ENCODE measurements at places on chromosomes 6 and 20.

GRCh38 chr6:69987550-69987949 lies 121.2 kb downstream of the COL19A1 start:
- DNase-seq = no peak

- no peak for DNase-seq
Measured at GRCh38 chr20:57394121-57395082, 3.2 kb downstream of the RBM38 start.

- DNase-seq = no peak
Measured at GRCh38 chr6:15344831-15345230, 99.0 kb downstream of the JARID2 start.

GRCh38 chr6:24827162-24827561 lies 28.4 kb upstream of the ARMH2 start:
- DNase-seq = no peak

DNA sequence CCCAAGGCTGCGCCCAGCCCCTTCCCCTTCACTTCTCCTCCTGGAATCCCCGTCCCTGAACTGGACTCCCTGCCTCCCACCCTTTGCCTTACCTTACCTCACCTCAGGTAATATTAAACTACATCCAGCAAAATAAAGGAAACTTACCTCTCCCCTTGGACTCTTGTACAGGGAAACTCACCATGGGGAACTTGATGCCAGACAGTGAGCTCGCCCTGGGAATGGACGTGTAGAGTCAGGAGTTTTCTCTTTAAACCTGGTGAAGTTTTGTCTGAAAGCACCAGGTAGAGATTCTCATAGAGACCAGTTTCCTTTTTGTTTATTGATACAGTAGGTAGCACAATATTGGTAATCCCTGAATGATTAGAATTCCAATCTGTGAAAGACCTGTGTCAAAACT lies 544 bp upstream of the HLA-C start:
- no peak for DNase-seq

DNA sequence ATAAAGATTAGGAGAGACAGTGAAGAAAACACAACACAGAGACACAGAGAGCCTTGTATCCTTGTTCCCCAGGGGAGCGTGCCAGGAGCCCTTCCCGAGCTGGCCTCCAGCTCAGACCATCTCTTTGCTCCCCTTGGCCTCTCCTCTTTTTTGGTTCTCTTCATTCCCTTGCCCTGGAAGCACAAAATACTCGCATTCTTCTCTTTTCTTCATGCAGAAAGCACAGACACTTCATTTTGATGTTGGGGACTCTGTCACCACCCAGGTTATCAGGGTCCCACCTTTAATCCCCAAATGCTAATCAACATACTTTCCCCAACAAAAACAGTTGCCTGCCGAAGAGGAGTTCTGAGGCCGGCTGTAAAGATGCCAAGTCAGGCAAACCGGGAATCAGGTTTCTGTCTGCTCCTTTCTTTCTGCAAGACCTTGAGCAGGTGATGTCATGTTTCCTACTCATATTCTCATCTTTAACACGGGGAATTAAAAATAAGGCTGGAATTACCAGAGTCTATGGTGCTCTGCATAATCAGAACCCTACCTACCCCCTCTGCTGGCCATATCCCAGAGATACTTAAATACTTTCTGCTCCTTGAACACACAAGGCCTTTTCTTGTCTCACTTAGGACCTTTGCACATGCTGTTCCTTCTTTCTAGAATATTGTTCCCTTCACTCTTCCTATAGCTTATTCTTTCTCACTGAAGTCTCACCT lies 21.7 kb downstream of the TGM6 start:
- no peak for DNase-seq

DNA sequence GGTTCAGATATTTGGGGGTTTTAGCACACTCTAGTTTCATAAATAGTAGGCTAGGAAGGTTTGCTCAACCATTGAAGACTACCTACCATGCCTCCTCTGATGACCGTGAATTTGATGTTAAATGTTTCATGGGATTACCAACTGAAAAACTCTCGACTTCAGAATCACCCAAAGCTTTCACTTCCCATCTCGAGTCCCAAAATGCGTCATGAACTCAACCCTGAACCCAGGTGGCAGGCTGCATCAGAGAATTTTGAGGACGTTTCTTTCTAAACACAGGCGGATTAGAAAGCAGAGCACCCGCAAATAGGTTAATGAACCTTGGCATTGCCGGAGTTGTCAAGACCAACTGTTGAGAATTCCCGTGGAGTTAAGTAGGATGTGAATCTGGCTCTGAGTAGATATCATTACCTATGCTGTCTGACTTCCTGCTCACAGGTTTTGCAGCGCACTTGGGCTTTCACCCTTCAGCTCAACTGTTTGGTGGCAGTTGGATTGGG lies 98.4 kb upstream of the ADTRP start:
- DNase-seq = no peak

DNA sequence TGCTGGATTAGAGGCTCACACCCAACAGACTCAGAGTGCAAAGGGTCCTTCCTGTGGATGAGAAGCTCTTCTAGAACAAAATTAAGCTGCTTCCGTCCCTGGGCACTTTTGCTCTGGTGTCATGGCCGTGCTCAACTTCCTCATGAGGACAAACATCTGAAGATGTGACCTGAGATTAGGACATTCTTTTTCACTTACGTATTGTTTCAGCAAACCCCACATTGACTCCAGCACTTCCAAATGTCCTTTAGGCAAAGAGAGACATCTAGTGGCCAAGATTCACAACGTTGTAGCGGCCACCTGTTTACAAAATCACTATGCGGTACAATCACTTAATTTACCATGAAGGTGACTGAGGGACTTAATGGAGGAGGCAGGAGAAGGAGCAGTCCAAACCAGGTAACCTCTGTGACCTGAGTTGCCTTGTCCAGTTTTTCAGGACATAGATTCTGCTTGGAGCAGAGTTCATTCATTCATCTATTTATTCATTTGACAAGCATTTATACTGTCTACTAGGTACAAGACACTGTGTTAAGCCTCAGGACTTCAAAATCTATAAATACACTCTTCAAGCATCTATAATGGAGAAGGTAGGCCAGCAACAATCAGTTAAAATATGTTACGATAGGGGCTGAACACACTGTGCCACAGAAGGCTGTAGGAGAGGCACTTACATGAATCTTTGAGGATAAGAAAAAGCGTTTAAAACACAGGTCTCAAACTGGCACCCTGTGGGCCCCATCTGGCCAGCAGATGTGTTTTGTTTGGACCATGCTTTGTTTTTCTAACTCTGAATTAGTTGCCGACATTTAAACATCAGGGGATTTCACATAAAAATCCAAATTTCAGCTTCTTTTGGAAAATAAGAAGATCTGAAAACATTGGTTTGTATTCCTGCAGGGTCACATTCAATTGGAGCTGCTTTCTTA lies 5.6 kb upstream of the ADGRF1 start:
- no peak for DNase-seq

GRCh38 chr20:47970282-47970903 lies 185.1 kb upstream of the SULF2 start:
- DNase-seq = no peak

DNA sequence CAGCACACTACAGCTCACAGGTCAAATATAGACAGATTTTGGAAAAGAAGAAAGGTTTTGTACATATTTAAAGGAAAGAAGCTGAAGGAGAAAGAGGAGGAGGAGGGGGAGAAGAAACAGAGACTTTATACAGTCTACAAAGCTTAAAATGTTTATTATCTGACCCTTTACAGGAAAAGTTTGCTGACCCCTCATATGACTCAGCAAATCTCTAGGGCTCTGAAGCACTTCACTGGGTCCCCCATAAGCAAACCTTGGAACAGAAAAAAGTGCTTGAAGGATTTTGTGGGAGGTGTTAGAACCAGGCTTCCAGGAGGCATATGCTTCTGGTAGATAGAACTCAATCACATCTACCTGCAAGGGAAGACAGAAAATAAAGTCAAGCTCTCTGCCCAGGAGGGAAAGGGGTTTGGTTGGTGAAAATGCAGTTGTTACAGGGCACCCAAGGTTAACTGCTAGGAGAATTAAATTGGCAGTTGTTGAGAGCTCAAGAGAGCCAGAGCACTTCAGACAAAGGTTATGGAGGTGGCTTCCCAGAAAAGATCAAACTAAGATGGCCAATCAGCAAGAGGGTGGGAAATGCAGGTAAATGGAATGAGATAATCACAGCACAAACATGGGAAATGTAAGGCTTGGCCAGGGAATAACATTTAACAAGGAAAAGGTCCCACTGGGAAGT lies 207.4 kb upstream of the SGK1 start:
- DNase-seq = no peak

DNA sequence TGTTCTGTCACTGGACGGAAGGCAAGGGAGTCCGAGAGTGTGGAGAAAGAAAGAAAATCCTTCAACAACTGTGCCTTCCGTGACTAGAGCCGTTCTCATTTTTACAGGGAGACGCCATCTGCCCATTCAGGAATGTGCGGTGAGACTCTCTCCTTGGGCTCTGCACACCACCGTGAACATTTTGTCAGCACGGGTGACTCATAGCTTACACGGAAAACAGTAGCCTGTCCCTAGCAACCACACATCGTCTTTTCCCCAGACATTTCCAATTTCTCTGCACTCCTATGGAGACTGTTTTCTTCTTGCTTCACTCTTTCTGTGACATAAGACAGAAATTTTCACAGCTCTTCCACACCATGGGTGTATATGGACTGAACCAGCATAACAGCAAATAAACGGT lies 55.1 kb downstream of the TBXT start:
- DNase-seq = no peak

GRCh38 chr6:111267764-111268333 lies 180.5 kb downstream of the SLC16A10 start:
- no peak for DNase-seq

DNA sequence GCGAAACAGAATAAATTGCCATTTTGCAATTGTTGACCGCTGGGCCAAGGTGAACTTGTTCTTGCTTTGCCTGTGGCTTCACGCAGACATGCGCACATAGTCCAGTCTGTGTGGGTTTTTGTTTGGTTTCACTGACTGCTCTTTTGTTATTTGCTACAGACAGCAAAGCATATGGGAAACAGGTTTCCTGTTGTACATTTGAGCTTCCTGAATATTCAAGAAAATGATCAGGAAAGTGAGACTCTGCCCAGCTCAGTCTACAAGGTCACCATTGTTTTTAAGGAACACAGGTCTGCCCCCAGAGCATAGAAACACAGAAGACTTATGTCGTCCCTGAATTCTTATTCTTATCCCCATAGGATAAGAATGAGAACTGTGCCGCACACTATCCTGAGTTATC lies 55.6 kb downstream of the SASH1 start:
- DNase-seq = no peak

DNA sequence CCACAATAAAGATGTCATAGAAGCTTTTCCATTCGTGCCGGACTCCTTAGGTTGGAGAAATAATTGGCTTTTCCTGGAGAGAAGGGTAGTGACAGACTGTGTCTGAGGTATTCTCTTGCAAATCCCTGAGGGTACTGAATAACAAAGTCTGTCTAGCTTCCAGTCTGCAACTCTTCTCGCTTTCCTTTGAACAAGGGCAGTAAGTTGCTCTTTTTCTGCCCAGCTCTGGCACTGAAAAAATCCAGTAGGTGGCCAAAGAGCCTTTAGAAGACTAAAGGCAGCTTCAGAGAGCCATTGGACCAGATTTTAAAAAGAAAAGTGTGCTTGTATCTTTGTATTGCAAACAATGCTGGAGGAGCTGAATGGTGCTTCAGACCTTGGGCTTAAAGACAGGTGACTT lies 20.7 kb upstream of the RREB1 start:
- no peak for DNase-seq

DNA sequence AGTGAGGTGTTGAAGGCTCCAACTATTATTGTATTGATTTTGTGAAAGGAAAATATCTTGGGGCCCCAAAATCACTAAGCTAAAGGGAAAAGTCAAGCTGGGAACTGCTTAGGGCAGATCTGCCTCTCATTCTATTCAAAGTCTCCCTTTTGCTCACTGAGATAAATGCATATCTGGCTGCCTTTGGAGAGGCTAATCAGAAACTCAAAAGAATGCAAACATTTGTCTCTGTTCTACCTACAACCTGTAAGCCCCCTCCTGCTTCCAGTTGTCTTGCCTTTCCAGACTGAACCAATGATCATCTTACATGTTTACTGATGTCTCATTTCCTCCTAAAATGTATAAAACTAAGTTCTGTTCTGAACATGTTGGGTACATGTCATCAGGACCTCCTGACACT lies 125.9 kb downstream of the HTR1B start:
- no peak for DNase-seq

- DNase-seq = no peak
Measured at GRCh38 chr6:147874322-147874721, 365.8 kb downstream of the SAMD5 start.

- DNase-seq = no peak
Measured at GRCh38 chr6:118621799-118622470, 29.5 kb downstream of the CEP85L start.

DNA sequence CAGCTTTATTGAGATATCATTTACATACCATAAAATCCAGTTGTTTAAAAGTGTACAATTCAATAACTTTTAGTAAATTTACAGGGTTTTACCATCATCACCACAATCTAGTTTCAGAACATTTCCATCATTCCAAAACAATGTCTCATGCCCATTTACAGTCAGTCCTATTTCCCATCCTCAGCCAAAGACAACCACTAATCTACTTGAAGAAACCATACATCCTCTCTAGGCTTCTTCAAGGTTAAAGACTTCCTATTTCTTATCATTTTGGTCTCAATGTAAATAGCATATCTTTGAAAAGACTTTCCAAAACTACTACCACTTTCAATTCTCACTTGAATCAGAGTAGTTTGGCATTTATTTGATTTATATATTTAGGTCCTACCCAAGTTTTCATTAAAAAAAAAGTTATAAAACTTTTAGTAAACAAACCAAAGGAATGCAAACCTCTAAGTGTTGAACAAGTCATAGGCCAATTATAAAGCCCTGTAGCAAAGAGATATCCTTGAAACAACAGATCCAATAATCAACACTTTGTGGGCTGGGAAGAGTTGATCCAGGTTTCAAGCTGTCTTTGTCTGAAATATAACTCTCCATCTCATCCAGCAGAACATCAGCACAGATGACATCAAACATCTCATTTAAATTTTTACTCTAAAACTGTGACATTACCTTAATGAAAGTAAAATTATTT lies 211.3 kb upstream of the RUNX2 start:
- no peak for DNase-seq
